ENCODE measurements at places on chromosomes 4 and X. TPM values are rescaled to one million over a fixed set of nuclear protein-coding genes. Genes with fewer than 3 reads are reported as not detected.

GRCh38 chrX:24610516-24610915 is 36.6 kb downstream of the PCYT1B start:
- H3K27me3 ChIP-seq: no peaks in the 10 kb centered on the region
- DNase-seq: no peak
- H3K4me1 ChIP-seq: no peaks in the 10 kb centered on the region
- H3K36me3 ChIP-seq: no peaks in the 10 kb centered on the region
- no peak overlapping the region for H3K27ac ChIP-seq
- no peak overlapping the region for H3K4me3 ChIP-seq

DNA sequence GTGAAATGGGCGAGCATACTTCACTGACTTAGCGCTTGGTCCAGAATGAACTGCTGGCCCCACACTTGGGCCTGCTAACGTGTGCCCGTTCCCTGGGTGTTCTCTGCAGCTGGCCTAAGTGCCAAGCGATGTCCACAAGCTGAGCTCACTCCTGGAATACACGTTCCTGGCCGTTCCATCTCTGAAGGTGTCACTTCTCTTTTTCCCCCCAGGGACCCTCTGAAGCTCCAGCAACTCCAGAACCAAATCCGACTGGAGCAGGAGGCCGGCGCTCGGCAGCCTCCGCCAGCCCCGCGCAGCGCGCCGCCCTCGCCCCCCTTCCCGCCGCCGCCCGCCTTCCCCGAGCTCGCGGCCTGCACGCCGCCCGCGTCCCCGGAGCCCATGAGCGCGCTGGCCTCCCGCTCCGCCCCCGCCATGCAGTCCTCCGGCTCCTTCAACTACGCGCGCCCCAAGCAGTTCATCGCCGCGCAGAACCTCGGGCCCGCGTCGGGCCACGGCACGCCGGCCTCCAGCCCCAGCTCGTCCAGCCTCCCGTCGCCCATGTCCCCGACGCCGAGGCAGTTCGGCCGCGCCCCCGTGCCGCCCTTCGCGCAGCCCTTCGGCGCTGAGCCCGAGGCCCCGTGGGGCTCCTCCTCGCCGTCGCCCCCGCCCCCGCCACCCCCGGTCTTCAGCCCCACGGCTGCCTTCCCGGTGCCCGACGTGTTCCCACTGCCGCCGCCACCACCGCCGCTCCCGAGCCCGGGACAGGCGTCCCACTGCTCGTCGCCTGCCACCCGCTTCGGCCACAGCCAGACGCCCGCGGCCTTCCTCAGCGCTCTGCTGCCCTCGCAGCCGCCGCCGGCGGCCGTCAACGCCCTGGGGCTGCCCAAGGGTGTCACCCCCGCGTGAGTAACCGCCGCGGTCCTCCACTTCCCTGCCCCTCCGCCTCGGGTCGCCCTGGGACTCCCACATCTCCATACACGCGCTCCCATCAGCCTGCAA is 132.3 kb downstream of the CBR4 start:
- H3K27me3 ChIP-seq: no peaks in the 10 kb centered on the region
- H3K27ac ChIP-seq: peak overlapping the region; percentile 46
- H3K4me1 ChIP-seq: peaks cover 34% of the 10 kb centered on the region

GRCh38 chr4:108360754-108361445 is 192.2 kb upstream of the LEF1 start:
- H3K4me3 ChIP-seq: peak overlapping the region; percentile 44
- H3K27ac ChIP-seq: 0 out of 2 replicates have a peak overlapping the region, but pooled peaks have one; percentile 10
- peaks cover 71% of the 10 kb centered on the region for H3K27me3 ChIP-seq
- peaks cover 15% of the 10 kb centered on the region for H3K4me1 ChIP-seq

The CFAP47 gene
- not detected for total RNA-seq

DNA sequence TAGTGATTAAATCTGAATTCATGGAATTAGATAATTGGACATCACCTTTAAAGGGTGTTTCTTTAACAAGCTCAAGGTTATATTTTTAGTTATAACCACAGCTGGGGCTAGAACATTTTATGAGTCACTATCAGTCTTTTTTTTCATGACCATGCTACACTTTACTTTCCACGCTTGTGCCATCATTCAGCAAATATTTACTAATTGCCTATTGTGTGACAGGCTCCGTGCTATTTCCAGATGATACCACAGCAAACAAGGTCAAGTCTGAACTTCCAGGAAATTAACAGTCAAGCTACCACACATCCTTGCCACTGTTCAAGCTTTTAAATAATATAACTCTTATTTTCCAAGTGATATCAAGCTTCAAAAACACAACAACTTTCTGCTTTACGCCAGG is 16.5 kb downstream of the SPANXN3 start:
- H3K4me1 ChIP-seq: no peaks in the 10 kb centered on the region
- H3K27me3 ChIP-seq: no peaks in the 10 kb centered on the region
- H3K27ac ChIP-seq: no peak overlapping the region
- no peaks in the 10 kb centered on the region for H3K36me3 ChIP-seq
- no peak for DNase-seq
- no peak overlapping the region for H3K4me3 ChIP-seq

DNA sequence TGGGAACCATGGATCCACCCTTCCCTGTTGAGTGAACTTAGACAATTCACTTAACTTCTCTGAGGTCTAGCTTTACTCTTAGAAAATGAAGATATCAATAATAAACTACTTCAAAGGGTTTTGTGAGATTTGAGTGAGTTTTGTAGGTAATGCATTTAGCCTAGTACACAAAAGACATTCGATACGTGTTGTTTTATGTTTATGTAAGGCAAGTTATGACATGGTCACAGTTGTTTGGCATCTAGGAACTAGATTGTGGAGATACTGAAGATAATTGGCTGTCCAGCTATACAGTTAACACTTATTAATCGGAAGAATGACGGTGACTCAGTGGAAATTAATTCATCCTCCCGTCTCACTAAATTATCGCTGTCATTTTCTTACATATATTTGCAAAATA is 1781.1 kb upstream of the TENM3 start:
- H3K27me3 ChIP-seq: no peaks in the 10 kb centered on the region
- H3K36me3 ChIP-seq: no peaks in the 10 kb centered on the region
- DNase-seq: no peak
- no peak overlapping the region for H3K27ac ChIP-seq

The C4orf50 gene
- total RNA-seq: not detected

DNA sequence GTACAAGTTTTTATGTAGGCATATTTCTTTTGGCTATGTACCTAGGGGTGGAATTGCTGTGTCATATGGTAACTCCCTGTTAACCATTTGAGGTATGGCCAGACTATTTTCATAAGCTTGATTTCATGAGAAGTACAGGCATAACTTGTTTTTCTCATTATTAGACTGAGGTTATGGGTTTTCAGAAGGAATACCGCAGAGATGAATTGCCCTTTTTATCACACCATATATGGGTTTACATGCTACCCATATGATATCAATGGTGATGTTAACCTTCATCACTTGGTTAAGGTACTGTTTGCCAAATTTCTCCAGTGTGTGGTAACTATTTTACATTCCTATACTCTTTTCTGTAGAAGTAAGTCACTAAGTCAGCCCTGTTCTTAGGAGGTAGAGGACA is 23.5 kb downstream of the RAB40A start:
- no peaks in the 10 kb centered on the region for H3K36me3 ChIP-seq
- no peak overlapping the region for H3K4me3 ChIP-seq
- H3K4me1 ChIP-seq: no peaks in the 10 kb centered on the region
- no peaks in the 10 kb centered on the region for H3K27me3 ChIP-seq

- peaks cover 21% of the 10 kb centered on the region for H3K4me1 ChIP-seq
- no peak overlapping the region for H3K4me3 ChIP-seq
- DNase-seq: no peak
- H3K36me3 ChIP-seq: no peaks in the 10 kb centered on the region
- no peaks in the 10 kb centered on the region for H3K27me3 ChIP-seq
Measured at GRCh38 chrX:9905721-9906120, 61.4 kb upstream of the CLDN34 start.

GRCh38 chr4:111985426-111985825 is 159.8 kb upstream of the FAM241A start:
- DNase-seq: no peak
- H3K4me1 ChIP-seq: 0 out of 2 replicates have a peak, but pooled peaks cover 1% of the 10 kb centered on the region
- no peak overlapping the region for H3K4me3 ChIP-seq

DNA sequence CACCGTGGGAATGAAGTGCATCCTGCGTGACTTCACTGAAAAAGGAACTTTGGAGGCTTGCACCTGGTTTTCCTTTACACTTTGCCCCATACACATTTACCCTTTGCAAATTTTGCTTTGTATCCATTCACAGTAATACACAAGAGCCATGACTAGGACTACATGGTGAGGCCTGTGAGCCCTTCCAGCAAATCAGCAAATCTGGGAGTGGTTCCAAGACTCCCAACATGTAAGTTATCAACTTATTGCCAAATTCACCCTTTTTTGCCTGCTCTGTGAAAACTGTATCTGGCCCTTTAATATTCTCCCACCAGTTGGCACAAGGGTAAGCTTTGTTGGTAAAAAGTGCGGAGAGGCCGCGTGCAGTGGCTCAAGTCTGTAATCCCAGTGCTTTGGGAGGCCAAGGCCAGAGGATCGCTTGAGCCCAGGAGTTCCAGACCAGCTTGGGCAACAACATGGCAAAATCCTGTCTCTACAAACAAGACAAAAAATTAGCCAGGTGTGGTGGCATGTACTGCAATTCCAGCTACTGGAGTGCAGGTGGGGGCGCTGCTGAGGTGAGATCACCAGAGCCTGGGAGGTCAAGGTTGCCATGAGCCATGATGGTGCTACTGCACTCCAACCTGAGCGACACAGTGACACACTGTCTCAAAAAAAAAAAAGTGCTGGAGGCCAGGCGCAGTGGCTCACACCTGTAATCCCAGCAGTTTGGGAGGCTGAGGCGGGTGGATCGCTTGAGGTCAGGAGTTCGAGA is 5.0 kb downstream of the PRMT9 start:
- H3K27me3 ChIP-seq: no peaks in the 10 kb centered on the region
- no peak overlapping the region for H3K4me3 ChIP-seq
- H3K36me3 ChIP-seq: no peaks in the 10 kb centered on the region
- H3K4me1 ChIP-seq: peaks cover 7% of the 10 kb centered on the region
- DNase-seq: no peak

- H3K27me3 ChIP-seq: no peaks in the 10 kb centered on the region
- H3K36me3 ChIP-seq: no peaks in the 10 kb centered on the region
- H3K4me1 ChIP-seq: no peaks in the 10 kb centered on the region
- DNase-seq: no peak
- H3K4me3 ChIP-seq: no peak overlapping the region
Measured at GRCh38 chrX:88202149-88202548, 544.9 kb upstream of the CPXCR1 start.

GRCh38 chr4:3651267-3651845 is 114.8 kb upstream of the ADRA2C start:
- peaks cover 48% of the 10 kb centered on the region for H3K27me3 ChIP-seq
- no peaks in the 10 kb centered on the region for H3K36me3 ChIP-seq
- H3K4me3 ChIP-seq: no peak overlapping the region
- no peak for DNase-seq
- no peaks in the 10 kb centered on the region for H3K4me1 ChIP-seq

The MID2 gene
- total RNA-seq: 8.9 TPM

DNA sequence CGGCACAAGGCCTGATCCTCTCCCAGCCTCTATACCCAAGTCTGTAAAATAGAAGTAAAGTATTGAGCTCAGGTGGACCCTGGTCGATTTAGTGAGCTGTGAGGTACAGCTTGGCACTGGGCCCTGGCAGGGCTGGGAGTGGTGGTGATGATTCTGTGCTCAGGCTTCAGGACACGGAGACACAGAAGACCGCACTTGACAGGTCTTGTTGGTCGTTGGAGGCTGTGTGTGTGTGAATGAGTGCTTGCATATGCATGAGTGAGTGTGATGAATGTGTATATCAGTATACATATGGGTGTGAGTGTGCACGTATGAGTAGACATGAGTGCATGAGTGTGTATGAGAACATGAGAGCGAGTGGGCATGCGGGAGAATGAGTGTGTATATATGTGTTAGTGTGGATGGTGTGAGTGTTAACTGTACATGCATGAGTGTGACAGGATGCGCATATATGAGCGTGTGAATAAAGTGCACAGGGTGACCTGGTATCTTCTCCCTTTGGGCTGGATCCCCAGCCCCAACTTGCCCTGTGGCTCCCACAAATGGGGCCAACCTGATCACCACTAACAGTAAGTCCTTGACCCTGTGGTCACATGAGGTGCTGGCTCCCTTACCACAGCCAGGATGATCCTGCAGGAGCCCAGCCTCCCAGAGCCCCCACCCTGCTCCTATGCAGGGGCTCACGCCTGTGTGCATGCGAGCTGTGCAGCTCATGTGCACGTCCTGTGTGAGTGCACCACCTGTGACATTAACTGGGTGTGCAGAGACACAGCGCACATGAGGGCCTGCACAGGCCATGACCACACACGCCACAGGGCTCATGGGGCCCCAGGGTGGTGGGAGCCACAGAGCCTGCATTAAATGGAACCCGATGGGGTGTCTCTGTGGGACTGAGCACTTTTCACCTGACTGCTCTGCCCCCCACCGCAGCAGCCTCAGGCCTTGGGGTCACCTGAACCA is 20.8 kb downstream of the SH3BP2 start:
- no peaks in the 10 kb centered on the region for H3K36me3 ChIP-seq
- no peak for DNase-seq
- H3K4me3 ChIP-seq: no peak overlapping the region
- H3K27me3 ChIP-seq: no peaks in the 10 kb centered on the region
- peaks cover 11% of the 10 kb centered on the region for H3K4me1 ChIP-seq

- H3K36me3 ChIP-seq: no peaks in the 10 kb centered on the region
- H3K4me1 ChIP-seq: peaks cover 19% of the 10 kb centered on the region
- no peak overlapping the region for H3K27ac ChIP-seq
- no peak for DNase-seq
- H3K4me3 ChIP-seq: no peak overlapping the region
- H3K27me3 ChIP-seq: no peaks in the 10 kb centered on the region
Measured at GRCh38 chr4:83272900-83273299, 11.7 kb downstream of the COQ2 start.

DNA sequence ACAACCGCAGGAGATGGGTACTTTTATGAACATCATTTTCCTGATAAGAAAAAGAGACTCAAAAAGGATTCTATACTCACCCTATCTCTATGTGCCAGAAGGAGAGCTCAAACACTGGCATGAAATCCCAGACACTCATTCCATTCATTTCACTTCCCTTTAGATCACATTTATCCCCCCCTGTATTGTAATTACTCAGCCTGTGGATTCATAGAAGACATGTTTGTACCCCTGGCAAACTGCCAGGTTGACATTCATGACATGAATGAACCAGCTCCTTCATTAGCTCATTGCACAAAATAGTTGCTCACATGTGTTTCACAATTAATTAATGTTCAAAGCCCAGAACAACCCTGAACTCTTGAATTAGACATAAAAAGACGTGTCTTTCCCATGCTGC is 4.9 kb downstream of the SMR3A start:
- no peaks in the 10 kb centered on the region for H3K36me3 ChIP-seq
- H3K27ac ChIP-seq: no peak overlapping the region
- DNase-seq: no peak

- peaks cover 20% of the 10 kb centered on the region for H3K4me1 ChIP-seq
- no peaks in the 10 kb centered on the region for H3K27me3 ChIP-seq
- no peaks in the 10 kb centered on the region for H3K36me3 ChIP-seq
- H3K4me3 ChIP-seq: no peak overlapping the region
- peak; percentile 37 for DNase-seq
Measured at GRCh38 chr4:140250989-140251552, 97.1 kb upstream of the MAML3 start.

DNA sequence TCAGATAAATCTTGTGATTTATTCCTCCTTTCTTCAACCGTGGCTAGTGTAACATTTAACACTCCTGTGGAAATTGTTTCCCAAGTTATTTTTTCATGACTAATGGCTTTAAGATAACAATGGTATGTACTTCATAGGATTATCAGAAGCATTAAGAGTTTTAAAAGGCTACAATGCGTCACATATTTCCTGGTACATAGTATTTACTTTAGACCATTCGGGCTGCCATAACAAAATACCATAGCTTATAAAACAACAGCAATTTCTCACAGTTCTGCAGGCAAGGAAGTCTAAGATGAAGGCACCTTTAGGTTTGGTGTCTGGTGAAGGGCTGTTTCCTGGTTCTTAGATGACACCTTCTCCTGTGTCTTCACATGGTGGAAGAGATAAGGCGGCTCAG is 158.6 kb downstream of the PAPSS1 start:
- H3K27me3 ChIP-seq: no peaks in the 10 kb centered on the region
- DNase-seq: no peak
- H3K4me1 ChIP-seq: no peaks in the 10 kb centered on the region
- no peaks in the 10 kb centered on the region for H3K36me3 ChIP-seq
- no peak overlapping the region for H3K27ac ChIP-seq
- H3K4me3 ChIP-seq: no peak overlapping the region
